ENCODE measurements at places on chromosomes 6 and 20. TPM values are rescaled to one million over a fixed set of nuclear protein-coding genes. Genes with fewer than 3 reads are reported as not detected.

DNA sequence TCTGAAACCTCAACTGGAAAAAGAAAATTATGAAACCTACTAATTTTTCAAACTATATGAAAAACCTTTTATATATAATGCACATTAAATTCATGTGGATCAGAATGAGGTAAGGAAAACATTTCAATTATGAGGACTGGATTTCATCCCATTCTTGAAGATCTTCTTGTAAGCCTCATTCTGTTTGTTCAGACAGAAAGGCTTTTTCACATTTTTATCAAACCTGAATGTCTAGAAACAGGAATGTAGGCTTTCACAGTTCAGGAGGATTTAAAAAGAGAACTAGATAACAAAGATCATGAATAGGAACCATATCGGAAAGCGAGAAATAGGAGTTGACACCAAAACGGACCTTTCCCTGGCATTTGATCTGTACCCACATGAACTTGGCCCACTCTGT lies 192.5 kb upstream of the KCNK16 start:
- DNase-seq: no peak

CYP21A2 gene
- total RNA-seq: not detected

- no peak for DNase-seq
These were observed 20.3 kb downstream of the TBPL1 start for GRCh38 chr6:133973109-133973971.

DNA sequence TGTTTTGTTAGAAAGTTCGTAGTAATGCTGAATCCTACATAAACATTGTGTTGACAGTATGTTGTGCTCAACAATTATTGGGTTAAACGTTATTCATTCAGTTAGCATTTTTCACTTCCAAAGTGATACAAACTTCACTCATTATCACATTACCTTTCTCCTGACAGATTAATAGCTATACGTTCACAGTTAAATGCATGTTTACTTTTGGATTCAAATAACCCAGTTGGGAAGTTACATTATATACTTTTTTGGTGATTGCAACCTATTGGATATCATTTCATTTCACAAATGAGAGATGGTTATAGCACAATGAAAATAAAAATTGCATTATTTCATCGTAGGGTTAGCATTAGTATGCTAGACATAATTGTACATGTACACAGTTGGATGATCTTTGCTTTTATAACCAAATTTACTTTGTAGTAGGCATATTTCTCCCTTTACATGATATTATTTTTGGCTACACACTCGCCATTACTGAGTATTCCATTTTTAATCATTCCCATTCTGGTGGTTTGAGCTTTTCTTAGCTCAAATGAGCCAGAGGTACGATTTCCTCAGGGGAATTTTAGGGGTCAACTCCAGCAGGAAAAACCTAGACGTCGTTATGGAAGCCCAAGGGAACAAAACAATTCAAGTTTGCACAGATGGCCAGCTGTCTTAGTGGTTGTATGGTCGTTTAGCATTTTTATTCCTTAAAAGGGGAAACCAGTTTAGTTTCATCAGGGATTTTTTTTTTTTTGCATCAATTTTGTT lies 2.1 kb upstream of the HIVEP1 start:
- DNase-seq: no peak

ULBP3 gene
- total RNA-seq: 1.8 TPM

DNA sequence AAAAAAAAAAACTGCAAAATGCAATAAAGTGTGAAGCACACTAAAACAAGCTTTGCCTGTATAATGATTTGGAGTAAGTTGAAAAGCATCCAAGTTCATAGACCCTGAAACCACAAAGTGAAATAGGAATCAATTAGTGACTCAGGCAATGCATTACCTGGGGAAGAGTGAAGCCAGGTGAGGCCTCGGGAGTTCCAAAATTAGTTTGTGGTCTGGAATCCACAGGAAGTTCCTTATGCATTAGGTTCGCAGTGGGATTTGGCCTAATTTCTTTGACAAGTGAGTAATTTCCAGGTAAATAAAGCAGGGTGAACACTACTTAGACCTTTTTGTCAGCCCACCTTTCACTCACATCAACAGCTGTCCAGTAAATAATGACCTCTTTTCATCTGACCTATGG lies 490.8 kb downstream of the CBLN4 start:
- no peak for DNase-seq

CENPQ gene
- total RNA-seq: 3.7 TPM

HLA-DOB gene
- total RNA-seq: 0.58 TPM

GRCh38 chr6:110034667-110035036 lies 56.5 kb downstream of the GPR6 start:
- no peak for DNase-seq

GRCh38 chr6:37033255-37033654 lies 27.8 kb downstream of the FGD2 start:
- DNase-seq: no peak

Measured in colonic mucosa (tissue), 4 donors.